ENCODE measurements at places on chromosomes 3 and 15.

- DNase-seq, result no peak
Observed at GRCh38 chr3:127786353-127787070, 35.8 kb downstream of the MGLL start.

GRCh38 chr15:99478977-99479376 is 86.8 kb upstream of the MEF2A start:
- no peak for DNase-seq

DNA sequence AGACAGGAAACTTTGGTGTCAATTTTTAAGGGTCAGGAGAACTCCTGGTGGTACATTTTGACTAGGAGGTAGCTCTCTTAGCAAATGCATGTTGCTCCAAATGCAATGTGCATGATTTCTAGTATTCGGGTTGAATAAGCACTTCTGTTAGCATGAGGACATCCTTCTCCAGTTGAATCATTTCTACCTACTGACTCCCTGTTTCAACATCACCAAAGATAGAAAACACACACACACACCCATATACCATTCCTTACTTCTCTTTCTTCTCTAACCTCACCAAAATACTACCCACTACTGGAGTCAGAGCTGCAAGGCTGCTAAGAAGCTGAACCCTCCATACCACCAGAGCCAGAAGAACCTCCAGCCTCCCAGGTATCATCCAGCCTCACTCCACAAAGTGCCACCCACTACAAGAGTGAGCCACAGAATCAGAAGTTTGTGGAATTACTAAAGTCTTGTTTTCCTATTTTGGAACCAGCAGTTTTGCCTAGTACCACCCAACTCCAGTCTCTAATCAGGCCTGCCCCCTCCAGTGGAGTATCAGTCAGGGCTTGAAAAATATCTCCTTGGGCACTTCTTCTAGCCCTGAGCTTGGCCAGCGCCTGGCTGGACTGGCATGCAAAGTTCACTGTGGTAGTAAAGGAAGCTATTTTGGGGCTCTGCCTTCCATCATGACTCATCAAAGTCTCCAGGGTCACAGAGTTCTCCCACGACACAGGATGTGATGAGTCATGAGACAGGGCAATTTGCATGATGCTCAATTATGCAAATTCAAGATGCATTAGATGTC is 110.3 kb downstream of the CYP19A1 start:
- DNase-seq, result no peak

DNA sequence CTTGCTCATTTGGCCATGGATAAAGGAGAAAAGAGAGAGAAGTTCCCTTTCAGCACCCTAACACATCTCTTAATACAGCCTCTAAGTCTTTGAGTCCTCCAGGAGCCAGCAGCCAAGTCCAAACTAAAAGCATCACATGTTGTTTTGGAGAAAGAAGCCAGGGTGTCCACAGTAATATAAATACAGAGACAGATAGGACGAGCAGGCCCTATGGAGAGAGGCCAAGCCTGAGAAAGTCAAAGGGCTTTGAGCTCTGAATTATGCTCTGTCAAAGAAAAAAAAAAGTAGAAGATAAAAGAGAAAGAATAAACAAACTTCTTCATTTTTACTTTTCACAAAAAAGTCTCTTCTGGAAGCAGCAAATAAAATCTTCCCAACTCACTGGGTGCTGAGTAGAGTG is 92.4 kb upstream of the THBS1 start:
- DNase-seq, result no peak

DNA sequence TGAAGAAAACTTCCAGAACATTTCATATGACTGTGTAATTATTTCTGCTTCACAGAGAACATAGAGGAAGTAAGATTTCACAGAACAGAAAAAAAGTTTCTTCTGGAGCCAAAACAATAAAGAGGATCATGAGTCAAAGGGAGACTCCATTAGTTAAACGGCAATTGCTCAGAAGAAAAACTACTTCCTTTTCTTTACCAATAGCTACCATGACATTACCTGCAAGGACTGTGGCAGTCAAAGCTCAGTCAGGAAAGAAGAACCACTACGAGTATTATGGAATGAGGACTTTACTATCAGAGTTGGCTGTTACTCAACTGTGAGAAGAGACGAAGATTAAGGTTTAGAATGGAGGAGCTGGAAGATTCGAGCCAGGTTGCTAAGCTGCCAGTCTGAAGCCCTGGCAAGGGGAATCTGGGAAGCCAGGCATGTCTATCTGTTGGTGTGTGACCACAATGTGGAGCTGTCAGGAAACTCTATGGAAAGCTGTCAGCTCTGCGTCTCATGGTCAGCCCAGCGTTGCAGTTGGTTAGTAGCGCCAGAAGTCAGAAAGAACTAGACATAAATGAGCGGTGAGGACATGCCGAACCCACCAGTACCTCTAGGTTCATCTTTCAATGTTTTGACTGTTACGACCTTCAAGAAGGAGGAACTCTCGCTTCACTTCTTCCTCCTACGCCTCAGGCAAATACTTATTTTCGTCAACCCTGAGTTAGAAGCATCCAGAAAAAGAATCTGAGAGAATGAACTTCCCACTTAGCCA is 604.3 kb downstream of the FGF12 start:
- DNase-seq, result no peak

- no peak for DNase-seq
Observed at GRCh38 chr3:25751725-25752124, 31.5 kb downstream of the NGLY1 start.

GRCh38 chr3:158532099-158532734 is 38.8 kb upstream of the MLF1 start:
- no peak for DNase-seq

DNA sequence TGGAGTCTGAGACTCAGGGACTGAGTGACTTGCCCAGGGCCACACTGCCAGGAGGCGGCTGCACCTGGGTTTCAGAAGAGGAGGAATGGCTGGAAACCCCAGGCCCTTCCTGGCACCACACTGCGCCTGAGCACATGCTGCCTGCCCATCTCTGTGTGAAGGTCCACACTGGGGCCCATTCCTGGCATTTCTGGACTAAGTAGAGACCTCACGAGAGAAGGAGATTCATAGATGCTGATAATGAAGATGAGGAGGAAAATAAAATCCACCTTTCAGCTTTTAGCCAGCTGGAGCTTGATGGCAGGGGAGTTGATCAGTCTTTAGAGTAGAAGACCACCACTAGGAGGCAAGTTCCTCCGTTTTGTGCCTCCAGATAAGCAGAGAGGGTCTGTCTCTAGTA is 40.2 kb upstream of the TF start:
- DNase-seq, result no peak

DNA sequence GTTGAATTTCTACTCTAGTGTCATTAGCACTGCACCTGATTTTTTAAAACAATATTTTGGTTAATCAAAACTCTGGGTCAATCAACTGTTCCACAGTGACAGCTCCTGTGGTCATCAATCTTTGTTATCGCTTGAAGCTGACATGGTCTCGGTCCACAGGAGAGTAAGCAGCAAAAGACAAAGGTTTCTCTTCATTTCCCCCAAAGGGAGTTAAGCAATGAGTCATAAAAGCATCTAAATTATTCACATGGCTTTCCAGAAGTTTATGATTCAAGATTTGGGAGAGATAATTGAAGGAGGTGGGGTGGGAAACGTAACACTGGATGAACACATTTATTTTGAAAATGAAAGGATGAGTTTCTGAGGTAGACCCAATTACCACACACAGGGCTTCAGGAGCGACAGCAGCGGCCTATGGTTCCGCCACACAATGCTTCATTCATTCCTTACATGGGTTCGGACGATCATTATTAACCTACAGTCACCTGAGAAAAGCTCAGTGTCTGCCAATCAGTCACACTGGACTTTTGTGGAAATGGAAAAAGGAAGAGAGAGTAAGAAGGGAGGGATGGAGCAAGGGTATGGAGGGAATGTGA is 505.1 kb downstream of the FHIT start:
- DNase-seq, result no peak
